ENCODE measurements at places on chromosomes 12 and 14.
A peak's percentile ranks its signal among the peaks of the same experiment; 100 is the strongest.

DNA sequence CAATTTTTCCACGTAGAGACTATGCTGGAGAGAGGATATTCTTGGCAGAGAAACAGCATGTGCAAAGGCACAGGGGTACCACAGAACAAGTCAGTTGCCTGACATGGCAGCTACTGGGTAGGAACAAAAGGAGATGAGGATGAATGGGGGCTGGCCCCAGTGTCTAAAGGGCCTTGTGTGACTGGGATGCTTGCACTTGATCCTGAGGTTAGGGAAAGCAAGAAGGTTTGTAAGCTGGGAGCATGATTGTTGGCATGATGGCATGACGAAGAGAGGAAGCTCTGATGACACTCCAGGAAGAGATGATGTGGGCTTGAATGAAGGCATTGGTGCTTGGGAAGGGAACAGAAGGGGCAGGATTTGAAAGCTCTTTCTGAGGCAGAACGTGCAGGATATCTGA is 139.1 kb downstream of the ZFP36L1 start:
- peak; percentile 15 for DNase-seq

DNA sequence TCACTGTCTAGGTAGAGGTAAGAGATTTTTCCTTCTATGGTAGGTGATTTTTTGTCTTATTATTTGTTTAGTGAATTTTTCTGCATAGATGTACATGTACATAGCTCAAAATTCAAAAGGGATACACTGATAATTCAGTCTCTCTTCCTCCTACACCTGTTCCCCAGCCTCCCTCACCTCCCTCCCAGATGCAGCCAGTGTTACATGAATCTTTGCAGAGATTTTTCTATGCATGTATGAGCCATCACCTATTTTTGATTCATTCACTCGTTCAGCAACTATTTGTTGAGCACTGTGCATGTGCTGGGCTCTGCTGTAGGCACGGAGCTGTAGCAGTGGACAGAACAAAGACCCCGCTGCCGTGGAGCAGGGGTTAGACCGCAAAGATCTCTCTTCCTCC is 218.9 kb downstream of the AACS start:
- no peak for DNase-seq

- DNase-seq: peak; percentile 87
These were observed 1.6 kb upstream of the ACVRL1 start for GRCh38 chr12:51905471-51906429.

DNA sequence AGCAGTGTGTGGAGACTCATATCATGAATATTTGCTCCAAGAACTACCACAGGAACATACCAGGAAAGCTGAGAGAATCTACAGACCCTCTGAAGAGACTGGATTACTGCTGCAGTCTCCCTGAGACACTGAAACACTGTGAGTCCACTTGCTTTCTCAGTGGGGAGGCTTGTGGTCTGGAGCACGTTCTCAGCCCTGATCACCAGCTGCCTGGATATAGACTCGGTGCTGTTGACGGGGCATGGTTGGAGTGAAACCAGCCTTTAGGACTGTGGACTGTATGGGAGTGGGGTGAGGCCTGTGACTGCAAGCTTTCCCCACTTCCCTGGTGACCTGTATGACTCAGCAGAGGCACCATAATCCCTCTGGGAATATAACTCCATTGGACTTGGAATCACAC is 525.8 kb upstream of the FBXO33 start:
- no peak for DNase-seq

DNA sequence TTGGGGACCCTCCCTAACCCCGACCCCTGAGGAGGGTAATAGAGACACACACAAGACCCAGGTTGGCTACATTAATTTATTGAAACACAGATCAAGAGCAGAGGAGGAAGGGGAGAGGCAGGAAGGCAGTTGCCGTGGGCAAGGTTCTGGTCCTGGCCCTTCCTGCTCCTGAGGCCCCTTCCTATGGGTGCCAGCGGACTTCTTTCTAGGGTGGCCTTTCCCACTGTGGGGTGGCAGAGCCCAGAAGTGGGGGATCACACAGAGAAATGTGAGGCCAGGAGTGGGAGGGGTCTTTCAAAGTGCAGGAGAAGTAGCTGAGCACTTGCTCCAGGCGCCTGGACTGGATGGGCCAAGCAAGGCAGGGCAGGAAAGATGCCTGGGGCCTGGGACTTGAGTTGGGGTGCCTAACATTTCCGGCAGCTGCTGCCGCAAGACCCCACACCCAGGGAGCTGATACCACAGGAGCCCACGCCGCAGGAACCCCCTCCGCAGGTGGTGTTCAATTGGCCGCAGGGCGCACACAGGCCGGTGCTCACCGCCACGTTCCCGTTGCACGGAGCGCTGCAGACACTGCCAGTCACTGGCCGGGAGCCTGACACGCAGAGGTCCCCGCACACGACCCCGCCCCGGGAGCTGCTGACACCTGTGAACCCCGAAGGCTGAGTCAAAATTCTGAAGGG is 5.3 kb downstream of the KRT81 start:
- DNase-seq: no peak
